ENCODE measurements at places on chromosomes 2 and 18. TPM values are rescaled to one million over a fixed set of nuclear protein-coding genes. Genes with fewer than 3 reads are reported as not detected.

TUBB6 gene
- polyA plus RNA-seq = 537 TPM

SRD5A2 gene
- polyA plus RNA-seq = 0.01 TPM

DNA sequence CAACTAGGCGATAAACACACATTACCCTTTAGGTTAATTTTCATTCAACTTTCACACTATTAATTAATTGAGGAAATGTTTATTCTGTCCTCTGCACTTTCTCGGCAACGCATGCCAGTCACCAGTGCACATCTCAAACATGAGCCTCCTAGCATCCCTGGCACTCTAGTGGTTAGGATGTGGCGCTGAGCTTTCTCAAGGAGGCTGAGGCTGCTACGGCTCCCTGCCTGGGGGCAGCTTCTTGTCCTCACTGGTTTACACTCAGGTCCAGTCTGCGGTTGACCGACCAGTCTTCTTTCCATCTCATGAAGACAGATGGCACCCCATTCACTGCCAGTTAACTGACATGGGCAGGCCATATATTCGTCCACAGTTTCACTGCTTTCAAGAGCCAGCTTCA, 463.4 kb downstream of the EIPR1 start:
- no peak for DNase-seq

- DNase-seq = no peak
Measured at GRCh38 chr2:20236496-20236895, 11.6 kb upstream of the SDC1 start.

GRCh38 chr2:116696223-116696622, 1118.3 kb upstream of the DDX18 start:
- no peak for DNase-seq
